ENCODE measurements at places on chromosomes 2 and 18.

- DNase-seq: no peak
These were observed 38.4 kb downstream of the LYPD6B start for GRCh38 chr2:149076863-149077412.

DNA sequence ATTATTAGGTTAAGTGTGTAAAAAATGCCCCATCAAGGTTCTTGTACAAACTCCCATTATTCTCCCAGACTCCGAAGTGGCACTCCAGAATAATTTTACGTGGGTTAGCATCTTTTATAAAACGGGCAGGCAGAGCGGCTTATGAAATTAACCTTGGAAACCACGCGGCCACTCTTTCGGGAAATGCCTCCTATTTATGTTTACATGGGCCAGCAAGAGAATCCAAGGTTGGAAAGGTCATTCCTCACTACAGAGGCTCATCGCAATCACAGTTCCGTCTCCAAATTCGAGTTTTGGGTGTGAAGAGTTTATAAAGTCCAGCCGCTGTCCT lies 1.2 kb upstream of the IMPA2 start:
- no peak for DNase-seq

- no peak for DNase-seq
These were observed 10.2 kb upstream of the TFCP2L1 start for GRCh38 chr2:121294881-121295840.

- no peak for DNase-seq
These were observed 115.5 kb downstream of the KCTD1 start for GRCh38 chr18:26432651-26433424.

DNA sequence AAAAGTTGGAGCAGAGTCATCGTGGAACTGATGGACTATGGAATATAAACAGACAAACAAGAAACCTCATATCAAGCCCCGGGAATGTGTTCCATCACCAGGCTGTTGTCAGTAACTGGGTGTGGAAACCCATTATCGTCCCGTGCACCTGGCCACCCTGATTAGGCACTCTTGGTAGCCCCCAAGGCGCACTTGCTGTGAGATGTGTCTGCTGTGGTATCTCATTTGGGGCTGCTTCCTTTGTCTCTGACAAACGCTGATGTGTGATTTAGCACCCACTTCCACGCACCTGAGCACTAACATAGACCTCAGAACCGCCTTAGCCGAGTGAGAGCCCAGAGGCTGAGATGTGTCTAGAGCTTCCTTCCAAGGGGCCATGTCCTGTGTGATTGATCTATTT lies 96.3 kb downstream of the PRPF40A start:
- DNase-seq: no peak

DNA sequence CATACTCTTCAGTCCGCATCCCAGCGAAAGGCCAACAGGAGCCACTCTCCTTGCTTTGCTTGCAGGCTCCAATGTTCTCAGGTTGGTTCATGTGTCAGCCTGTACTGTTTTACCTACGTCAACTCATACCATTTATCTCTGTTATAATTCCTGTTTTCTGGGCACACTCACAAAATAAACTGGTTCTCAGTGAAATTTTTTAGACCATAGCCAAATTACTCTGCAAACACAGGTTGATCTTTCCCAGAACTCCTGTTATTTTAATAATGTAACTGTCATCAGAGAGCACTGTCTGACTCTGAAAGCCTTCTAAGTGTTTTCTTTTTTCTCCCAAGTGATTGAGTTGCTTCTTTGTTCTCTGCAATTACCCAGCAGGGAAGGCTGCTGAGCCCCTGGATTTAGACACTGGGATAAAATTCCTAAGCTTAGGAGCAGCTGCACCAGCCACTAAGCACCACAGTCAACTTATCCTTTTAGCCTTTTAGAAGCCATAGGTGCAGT lies 111.6 kb upstream of the PIEZO2 start:
- DNase-seq: no peak

DNA sequence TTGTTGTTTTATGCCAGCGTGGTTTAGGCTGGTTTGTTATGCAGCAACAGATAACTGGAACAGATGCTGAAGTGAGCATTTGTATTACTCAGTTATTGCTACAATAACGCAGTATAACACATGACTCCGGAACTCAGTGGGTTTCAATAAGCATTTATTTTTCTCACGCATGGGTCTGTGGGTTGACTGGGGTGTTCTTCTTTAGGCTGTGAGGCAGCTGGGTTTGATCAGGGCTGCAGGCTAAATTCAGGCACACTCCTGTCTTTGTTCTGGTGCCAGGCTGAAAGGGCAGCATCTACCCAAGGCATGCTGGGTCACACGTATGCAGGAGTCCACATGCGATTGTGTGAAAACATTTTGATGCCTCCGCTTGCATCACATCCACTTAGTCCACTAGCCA lies 3.8 kb upstream of the SLC1A4 start:
- no peak for DNase-seq

DNA sequence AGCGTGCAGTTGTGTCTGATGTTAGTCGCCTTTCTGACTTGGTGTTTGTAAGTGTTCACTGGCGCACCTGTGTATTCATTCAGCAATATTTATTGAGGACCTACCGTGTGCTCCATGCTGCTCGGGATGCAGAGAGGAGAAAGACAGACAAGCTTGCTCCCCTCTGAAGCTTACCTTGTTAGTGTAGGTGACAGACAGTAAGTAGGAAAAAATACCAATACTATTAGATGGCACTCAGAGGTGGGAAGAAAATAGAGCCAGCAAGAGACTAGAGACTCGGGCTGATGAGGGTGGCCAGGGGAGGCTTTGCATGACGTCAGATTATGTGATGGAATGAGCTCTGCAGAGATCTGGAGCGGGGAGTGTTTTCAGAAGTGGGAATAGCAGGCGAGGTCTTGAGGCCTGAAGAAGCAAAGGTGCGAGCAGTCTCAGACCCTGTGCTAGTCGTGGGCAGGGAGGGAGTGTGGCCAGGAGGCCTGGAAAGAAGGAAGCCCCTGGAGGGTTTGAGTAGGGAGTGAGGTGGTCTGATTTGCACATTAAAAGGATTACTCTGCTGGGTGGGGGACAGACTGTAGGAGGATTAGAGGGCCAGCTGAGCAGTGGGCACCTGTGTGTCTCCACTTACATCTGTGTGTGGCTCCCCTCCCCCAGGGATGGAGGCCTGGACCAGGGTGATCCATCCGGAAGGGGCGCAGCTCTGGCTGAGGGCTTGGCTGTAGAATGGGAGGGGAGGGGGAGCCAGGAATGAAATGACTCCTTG lies 11.8 kb downstream of the MTCL1 start:
- DNase-seq: no peak

DNA sequence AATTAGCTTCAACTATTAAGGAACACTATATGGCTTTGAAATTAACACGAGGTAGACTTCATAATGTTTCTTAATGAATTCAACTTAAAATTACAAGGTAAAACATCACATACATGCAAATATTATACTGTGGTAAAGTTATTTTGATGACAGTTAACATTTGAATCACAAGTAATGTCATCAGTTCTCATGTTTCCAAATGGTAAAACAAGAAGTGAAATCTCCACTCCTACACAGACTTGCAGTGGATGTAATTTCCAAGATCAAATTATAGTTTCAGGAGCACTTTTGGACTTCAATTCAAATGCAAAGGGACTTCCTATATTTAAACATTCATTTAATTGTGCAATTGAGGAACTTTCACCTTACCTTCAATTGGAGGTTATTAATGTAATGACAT lies 39.1 kb downstream of the C18orf54 start:
- no peak for DNase-seq

GRCh38 chr2:180219491-180219890 lies 212.4 kb upstream of the CWC22 start:
- DNase-seq: no peak

DNA sequence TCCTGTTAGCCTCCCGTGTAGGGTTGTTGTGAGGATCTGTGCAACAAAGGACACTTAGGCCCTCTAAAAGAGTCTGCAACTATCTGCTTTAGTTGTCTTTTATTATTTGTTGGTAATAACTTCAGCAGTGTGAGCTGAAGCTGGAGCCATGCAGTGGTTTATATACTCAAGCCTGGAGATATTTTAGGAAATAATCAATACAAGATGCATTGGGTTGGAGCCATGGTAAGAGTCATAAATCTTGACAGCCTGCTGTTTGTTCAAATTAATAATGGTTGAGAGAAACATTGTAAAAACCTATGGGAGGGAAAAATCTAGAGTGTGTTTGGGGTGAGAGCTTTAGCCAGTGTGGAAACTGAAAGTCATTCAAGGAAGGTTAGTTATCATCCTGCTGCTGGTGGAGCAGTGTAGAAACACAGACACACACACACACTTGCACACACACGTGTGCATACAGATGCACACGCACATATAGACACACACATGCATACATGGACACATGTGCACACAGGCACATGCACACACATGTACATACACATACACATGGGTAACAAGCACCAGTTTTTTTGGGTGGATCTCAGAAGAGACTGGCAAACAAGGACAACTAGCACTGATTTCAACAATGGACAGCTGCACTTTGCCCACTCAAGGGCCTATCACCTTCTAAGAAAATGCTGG lies 51.0 kb downstream of the ACOXL start:
- no peak for DNase-seq

- no peak for DNase-seq
These were observed 12.0 kb downstream of the ONECUT2 start for GRCh38 chr18:57447154-57447621.

DNA sequence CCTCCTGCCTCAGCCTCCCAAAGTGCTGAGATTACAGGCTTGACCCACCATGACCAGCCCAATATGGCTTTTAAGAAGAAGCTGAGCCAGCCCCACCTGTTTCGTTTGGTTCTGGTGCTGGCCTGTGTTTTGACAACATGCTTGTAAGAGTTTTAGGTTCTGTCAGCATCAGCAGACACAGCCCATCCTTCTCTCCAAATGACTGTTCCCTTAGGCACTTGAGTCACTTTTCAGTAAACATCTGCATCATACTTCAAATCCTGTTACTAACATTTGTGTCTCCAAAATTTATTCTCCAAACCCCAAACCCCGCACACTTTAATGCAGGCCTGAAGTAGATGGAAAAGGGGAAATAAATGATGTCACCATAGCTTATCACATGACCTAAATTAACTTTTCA lies 1118.5 kb downstream of the TSN start:
- DNase-seq: no peak

- no peak for DNase-seq
These were observed 448.7 kb upstream of the NETO1 start for GRCh38 chr18:73316513-73316912.

DNA sequence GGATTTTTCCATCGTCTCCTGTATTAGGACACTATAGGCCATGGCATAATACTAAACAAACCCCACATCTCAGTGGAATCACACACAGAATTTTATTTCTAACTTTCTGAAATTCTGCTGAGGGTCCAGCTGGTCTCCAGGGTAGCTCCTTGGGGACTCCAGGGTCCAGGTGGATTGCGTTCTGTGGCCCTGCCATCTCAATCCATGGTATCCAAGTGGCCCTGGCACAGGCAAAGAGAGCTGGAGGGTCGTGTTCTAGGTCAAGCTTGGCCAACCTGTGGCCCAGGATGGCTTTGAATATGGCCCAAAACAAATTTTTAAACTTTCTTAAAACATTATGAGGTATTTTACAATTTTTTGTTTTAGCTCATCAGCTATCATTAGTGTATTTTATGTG lies 134.6 kb downstream of the CTIF start:
- no peak for DNase-seq

DNA sequence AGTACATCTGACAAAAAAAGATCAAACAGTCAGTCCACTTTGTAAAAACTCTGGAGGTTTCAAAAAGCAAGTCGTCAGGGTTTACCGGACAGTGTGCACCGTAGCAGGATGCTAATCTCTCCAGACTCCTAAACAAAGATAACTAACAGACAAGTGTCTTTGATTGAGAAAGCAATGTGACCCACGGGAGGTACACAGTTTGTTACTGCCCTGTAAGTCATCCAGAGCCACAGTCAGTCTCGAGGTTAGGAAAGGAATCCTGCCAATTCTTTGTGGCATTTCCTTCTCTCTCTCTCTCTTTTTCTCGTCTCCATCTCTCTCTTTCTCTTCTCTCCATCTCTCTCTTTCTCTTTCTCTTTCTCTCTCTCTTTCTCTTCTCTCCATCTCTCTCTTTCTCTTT lies 42.8 kb downstream of the LRRTM4 start:
- DNase-seq: no peak

DNA sequence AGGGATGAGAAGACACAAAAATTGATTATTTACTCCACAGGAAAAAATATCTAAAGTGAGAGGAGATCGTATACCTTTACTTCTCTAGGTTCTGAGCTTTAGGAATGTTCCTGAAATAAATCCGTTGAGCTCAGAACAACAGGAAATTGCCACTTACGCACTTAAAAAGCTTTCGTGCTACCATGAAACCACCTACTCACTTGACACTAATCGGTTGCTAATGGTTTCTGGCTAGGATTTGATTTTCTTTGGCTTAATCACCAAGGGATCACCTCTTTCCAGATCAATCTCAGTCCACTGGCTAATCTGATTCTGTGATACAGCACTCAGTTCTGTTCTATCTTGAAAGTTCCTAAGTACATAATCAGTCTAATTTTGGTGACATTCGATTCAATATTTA lies 419.6 kb downstream of the DLGAP1 start:
- DNase-seq: no peak

DNA sequence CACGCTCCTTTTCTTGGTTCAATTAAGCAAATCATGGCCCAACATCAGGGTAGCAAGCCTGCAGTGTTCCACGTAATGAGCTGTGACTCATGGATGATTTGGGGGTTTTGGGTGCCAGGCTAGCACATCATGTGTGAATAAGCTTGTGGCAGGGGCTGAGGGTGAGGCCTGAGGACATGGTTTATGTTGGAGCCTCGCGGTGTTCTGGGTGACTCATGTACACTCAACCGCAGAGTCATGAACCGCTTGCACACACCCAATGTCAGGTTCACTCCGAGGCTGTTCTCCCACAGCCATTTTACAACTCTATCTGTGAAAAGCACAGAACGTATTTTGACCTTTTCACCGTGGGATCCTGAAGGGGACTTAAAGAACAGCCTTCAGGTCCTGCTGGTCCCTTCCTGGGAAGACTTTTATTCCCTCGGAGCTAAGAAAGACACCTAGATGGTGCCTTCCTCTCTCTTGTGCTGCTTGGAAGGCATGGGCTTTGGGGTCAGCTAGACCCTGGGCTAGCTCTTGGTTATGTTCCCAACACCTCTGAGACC lies 139.9 kb upstream of the ZEB2 start:
- DNase-seq: peak; percentile 20

GRCh38 chr2:233210843-233211547 lies 40.5 kb upstream of the ATG16L1 start:
- no peak for DNase-seq

- DNase-seq: no peak
These were observed 107.4 kb downstream of the FTCDNL1 start for GRCh38 chr2:199743415-199744120.

GRCh38 chr2:100376836-100377235 lies 40.6 kb downstream of the CHST10 start:
- no peak for DNase-seq

DNA sequence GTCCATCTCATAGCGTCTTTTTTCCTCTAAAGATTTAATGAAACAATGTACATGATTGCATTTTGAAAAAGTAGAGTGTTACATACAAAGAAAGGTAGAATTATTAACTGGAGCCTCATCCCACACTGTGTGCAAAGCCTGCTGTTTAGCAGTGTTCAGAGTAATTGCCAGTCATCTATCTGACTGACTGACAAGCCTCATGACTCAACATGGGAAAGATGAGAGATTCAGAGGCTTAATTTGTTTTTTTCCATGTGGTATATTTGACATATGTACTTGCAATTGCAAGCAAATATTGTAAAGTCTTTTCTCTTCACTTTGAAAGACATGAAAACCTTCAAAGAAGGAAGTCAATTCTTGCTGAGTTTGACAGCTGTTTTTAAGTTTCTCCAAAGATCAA lies 14.7 kb downstream of the PCARE start:
- no peak for DNase-seq

GRCh38 chr2:195533771-195534642 lies 123.0 kb upstream of the SLC39A10 start:
- DNase-seq: peak; percentile 22

Measured in stimulated activated CD8-positive, alpha-beta memory T cell treated with anti-CD3 and anti-CD28 coated beads, Interleukin-2, amount 100 ng/mL, for 1 hour (primary cell).